ENCODE measurements at places on chromosomes 5 and 9. TPM values are rescaled to one million over a fixed set of nuclear protein-coding genes. Genes with fewer than 3 reads are reported as not detected.

AK8 gene
- 0.92 TPM for total RNA-seq

FAM114A2 gene
- 19.3 TPM for total RNA-seq

SAXO1 gene
- not detected for total RNA-seq

FSD1L gene
- 9.8 TPM for total RNA-seq

AUH gene
- total RNA-seq, result 12.3 TPM

- no peak for DNase-seq
Measured at GRCh38 chr5:5978501-5979376, 399.6 kb downstream of the MED10 start.

DNA sequence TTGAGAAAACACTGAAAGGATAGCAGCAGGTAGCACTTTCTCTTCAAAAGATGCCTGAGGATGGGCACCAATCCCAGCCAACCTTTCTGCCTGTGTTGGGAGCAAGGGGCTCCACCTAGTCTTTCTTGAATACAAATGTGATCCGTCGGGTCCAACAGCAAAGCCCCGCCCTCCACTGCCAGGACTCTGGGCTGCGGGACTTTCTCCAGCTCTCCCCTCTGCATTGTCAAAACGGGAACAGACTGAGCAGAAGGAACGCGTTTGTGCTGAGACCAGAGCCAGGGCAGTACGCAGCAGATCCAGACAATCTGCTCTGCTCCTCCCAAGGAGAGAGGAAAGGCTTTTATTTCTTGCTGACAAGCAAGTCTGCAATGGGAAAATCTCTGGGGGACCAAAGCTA, 139.7 kb downstream of the SEC61B start:
- no peak for DNase-seq

DNA sequence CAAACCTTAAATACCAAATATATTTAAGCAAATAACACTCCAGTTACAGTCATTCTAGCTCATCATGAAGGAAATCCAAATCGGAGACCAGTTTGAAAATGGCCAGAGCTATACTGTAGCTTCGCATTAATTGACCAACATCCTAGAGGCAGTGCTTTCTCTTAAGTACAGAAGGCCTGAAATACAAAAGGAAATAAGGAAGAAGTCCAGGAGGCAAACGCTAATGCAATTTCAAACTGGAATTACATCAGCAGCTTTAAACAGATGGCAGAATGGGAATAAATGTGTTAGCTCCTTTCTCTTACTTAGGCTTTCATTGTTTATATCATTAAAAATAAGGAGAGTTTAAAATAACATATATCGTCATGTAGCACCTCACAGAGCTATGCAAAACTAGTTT, 197.0 kb downstream of the SEC61B start:
- peak; percentile 19 for DNase-seq

- peak; percentile 94 for DNase-seq
Measured at GRCh38 chr5:142713121-142713706, 27.3 kb upstream of the FGF1 start.

DNA sequence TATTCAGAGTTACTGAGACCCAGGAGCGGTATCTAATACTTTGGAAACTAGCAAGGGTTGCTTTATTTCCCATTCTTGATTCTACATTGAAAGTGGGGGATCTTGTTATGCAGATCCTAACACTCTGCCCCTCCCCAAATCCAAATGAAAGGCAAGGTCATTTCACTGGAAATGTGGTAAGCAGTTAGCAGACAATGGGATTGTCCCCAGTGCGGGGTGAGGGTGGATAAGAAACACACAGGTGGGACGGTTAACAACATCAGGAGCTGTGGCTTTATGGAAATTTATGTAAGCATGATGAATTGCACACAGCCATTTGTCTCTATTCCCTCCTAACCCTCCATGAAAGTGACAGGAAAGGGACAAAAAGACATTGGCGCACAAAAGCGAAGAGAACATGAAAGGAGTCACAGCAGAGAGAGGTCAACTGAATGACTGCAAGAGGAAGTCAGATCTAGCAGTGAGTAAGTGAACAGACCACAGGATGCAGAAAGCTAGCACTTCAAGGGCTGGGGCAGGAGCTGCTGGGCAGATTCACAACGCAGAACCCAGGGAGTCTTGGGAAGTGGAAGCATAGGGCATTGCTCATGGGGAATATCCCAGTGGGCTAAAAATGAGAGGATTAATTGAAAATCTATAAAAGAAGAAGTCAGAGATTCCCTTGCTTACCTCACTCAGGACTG, 184.4 kb downstream of the HSD17B3 start:
- DNase-seq, result no peak

GRCh38 chr5:42993516-42994245, 46.4 kb downstream of the ANXA2R start:
- DNase-seq, result peak; percentile 79

- peak; percentile 55 for DNase-seq
Measured at GRCh38 chr9:85522459-85523092, 219.2 kb downstream of the AGTPBP1 start.

DNA sequence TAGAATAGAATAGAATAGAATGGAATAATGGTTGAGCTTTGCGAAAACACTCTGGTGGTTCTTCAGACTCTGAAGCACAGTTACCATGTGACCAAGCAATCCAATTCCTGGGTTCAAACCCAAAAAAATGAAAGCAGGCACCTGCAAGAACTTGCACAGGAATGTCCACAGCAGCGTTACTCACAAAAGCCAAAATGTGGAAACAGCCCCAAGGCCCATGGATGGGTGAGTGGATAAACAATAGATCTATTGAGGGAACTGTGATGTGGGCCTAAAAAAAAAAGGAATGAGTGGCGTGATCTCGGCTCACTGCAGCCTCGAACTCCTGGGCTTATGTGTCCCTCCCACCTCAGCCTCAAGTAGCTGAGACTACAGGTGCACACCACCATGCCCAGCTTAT, 21.4 kb upstream of the TMEM250 start:
- no peak for DNase-seq
